ENCODE measurements at places on chromosomes 13 and 19. TPM values are rescaled to one million over a fixed set of nuclear protein-coding genes. Genes with fewer than 3 reads are reported as not detected.
A peak's percentile ranks its signal among the peaks of the same experiment; 100 is the strongest.

GRCh38 chr13:63896321-63896720, 2480.7 kb upstream of the PCDH20 start:
- no peak for DNase-seq

- DNase-seq = no peak
These were observed 1.6 kb downstream of the ZNF415 start for GRCh38 chr19:53131085-53131590.

DNA sequence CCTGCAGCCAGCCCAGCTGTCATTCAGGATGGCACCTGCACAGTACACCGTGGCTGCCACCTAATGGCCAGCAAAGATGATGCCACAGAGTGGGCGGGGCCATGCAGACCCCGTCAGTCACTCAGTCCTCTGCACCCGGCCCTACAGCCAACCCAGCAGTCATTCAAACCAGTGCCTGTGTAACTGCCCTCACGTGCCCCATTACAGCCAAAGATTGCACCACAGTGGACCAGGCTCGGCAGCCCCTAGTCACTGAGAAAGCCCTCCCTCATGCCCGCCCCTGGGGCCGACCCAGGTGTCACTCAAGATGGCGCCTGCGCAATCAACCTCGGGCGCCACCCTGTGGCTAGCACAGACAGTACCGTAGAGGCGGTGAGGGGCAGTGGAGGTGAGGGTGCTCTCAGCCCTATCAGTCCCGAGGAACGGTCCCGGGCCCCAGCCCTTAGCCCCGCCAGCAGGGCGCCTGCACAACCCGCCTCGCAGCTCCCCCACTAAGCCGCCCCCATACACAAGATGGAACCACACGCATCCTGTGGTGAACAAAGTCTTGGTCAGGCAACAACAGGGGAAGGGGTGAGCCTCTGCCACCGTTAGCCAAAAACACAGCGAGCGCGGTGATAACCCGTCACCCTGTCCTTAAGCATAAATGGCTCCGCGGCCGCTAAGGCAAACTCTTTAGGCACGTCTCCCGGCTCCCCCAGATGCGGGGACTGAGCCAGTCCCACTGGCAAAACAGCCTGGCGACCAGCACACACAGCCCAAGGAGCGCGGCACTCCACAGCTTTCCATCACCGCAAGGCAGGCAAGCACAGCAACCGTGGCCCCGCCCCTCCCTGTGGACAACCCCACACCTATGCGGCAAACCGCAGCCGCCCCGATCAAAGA, 2.3 kb downstream of the PEG3 start:
- peak; percentile 73 for DNase-seq

- DNase-seq = no peak
These were observed 34.1 kb downstream of the CRTC1 start for GRCh38 chr19:18717601-18718000.

Gene ZNF571
- 7.8 TPM for total RNA-seq

DNA sequence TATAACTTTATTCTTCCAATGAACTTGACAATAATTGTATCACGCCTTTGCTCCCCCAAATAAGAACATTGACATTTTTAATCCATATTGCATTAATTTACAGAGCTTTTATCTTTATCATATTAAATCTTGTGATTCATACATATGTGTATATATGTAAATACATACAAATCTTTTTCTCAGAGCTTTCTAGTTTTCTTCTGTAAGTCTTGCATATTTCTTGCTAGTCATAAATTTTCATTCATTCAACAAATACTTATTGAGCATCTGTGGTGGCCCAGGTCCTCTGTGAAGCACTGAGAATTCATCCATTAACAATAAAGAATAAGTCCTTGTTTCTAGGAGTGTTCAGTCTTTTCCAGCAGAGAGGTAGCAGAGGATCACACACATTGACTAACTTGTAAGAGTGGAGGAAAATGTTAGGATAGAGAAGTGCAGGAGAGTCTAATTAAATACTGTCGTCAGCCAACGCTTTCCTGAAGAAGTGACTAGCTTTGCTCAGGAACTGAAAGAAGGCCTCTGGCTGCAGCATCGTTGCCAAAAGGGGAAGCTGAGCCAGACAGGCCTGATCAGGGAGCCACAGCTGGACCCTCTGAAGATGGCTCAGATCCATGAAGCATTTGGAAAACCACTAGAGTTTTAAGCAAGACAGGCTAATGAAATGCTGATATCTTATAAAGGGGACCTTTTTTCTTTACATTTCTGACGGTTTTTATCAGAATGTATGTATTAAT, 38.6 kb upstream of the LAMP1 start:
- no peak for DNase-seq

DNA sequence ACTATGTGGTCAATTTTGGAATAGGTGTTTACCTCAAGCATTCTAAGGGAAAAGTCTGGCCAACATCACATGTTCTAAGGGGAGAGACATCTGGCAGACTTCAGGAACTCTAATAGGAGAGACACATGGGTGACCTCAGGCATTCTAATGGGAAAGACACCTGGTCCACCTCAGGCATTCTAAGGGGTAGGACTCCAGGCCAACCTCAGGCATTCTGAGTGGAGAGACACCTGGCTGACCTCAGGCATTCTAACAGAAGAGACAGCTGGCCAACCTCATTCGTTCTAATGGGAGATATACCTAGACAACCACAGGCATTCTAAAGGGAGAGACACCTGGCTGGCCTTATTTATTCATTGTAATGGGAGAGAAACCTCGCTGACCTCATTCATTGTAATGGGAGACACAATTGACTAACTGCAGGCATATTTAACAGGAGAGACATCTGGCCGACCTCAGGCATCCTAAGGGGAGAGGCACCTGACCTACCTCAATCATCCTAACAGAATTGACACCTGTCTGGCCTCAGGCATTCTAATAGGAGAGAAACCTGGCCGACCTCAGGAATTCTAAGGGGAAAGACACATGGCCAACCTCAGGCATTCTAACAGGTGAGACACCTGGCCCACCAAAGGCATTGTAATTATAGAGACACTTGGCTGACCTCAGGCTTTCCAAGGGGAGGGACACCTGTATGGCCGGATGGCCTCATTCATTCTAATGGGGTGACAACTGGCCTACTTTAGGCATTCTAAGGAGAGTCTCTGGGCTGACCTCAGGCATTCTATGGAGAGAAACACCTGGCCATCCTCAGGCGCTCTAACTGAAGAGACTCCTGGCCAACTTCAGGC, 1346.8 kb downstream of the UQCRFS1 start:
- no peak for DNase-seq

GRCh38 chr19:30419568-30420180, 47.5 kb downstream of the ZNF536 start:
- DNase-seq = no peak

DNA sequence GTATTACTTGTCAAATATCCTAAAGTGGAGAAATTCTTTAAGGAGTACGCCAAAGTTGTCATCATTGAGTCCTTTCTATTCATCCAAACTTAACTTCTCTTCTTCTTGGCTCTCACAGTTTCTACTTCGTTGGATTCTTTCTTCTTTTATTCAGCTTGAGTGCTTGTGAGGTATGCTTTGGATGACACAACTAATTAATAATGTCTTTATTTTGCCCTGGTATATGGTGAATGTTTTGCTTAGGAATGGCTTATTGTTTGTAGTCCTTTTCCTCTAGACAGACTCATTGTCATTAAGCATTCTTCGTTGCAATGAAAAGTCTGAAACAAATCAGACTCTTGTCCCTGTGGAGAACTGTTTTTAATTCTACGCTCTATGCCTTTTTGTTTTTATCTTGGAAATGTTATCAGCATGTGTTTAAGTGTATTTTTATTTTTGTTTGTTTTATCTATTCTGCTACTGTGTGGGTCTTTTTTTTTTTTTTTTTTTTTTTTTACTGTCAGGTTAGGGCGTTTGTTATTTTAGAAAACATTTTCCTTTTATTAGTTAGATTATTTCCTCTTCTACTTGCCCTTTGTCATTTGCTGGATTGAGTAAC, 471.5 kb downstream of the GPC6 start:
- no peak for DNase-seq

GRCh38 chr13:21069561-21070004, 8.2 kb upstream of the LATS2 start:
- DNase-seq = no peak

DNA sequence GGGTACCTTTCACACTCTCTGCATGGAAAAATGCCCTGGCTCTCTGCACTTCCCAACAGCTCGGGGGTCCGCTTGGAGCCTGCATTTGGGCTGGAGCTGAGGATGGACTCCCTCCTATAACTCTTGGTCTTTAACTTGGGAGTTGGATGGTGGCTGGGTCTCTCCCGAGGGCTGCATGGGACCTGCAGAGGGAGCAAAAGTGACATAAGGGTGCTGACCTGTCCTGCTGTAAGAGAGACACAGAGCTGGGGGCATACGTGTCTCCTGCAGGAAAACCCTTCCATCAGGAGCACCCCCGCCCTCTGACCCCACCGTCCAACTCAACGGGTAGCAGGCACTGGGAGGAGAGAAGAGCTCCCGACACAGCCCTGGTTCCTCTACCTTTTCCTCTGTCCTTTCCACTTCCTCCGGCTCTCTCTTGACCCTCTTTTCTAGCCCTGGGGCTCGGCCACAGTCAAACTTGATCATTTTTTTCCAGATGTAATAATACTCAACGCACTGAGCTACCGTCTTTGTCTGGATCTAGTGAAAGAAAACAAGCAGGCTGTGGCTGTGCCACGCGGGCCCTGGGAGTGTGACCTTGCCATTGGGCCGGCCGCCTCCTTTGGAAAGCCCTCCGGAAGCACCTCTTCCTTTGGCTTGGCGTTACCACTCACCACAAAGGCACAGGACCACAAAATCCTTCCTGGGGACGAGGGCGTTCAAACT, 6.8 kb upstream of the NAPA start:
- DNase-seq = no peak

- DNase-seq = no peak
These were observed 57.7 kb downstream of the ATP8A2 start for GRCh38 chr13:25429466-25429865.

Gene OSCAR
- total RNA-seq = 6.0 TPM

Gene ZNF324B
- total RNA-seq = 4.6 TPM

Gene USHBP1
- total RNA-seq = 4.6 TPM

DNA sequence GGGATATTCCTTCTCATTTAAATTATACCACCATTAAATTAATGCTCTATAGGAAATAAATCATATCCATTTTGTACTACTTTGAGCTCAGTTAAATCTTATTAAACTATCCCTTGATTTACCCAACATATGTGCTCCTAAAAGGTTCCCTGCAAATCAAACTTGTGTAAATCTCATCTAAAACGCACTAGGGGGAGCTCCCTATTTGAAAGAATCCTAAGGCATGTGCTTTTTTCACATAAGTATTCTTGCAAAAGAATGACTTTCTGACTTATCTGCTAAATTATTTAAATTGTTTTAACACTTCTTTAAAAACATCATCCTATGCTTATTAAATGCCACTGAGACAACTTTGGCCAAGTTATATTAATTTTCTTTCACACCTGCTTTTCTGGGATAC, 7.9 kb downstream of the INTS6 start:
- DNase-seq = no peak

- DNase-seq = no peak
These were observed 20.9 kb downstream of the COG6 start for GRCh38 chr13:39676315-39676876.

DNA sequence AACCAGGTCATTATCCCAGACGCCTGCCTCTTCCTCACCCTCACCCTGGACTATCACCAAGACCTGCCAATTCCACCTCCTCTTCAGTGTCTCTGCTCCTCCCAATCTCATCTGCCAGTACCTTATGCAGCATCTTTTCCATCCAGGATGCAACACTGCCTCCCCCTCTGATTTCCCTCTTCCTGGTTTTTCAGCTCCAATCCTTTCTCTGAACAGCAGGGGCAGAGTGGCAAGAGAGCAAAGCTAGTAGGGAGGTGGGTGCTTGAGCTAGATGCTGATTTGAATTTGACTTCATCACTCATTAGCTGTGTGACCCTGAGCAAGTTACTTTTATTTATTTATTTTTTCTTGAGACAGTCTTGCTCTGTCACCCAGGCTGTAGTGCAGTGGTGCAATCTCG, 25.6 kb upstream of the CABP5 start:
- DNase-seq = no peak

DNA sequence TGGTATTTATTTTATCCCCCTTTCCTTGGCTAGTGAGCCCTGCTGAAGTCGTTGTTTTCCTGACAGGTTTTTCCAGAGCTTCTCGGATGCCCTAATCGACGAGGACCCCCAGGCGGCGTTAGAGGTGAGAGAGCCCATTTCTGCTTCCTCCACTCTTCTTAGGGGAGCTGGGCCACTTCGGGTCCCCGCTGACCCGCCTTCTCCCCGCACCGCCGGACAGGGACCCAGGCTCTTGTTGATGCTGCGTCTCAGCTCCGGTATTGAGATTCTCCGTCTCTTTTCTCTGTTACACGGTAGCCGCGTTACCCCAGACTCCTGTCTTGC, 306 bp downstream of the SUGT1 start:
- peak; percentile 79 for DNase-seq

Gene LRRC63
- total RNA-seq = not detected
